ENCODE measurements at places on chromosomes 13 and 19.

- DNase-seq: no peak
These were observed 12.8 kb upstream of the TMEM86B start for GRCh38 chr19:55241143-55241934.

- DNase-seq: no peak
These were observed 11.4 kb upstream of the SCEL start for GRCh38 chr13:77523834-77524728.

DNA sequence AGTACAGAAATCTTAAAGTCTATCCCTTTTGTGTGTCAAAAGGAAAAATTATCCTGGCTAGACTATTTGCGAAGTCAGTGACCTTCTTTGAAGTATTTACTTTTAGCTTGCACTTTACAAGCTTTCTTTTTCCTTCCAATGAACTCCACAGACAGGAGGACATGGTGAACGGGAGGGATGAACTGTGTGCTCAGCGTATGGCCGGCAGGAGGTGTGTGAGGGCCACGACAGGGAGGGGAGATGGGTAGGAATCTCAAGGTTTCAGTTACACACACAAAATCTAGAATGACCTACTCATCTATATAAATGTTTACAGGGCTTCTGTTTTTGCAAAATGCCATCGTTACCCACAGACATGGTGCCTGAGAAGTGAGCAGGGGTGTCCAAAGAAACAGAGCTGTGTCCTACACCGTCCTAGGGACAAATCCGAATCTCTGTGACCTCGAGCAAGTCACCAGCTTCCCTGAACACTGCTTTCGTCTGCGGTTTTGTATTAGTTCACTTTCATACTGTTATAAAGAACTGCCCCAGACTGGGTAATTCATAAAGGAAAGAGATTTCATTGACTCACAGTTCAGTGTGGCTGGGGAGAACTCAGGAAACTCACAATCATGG lies 537.2 kb downstream of the LIG4 start:
- DNase-seq: no peak

- no peak for DNase-seq
These were observed 5.8 kb upstream of the HSPH1 start for GRCh38 chr13:31167490-31167889.

- DNase-seq: no peak
These were observed 29.1 kb downstream of the TDRD3 start for GRCh38 chr13:60426075-60426474.

- no peak for DNase-seq
These were observed 133.5 kb upstream of the KL start for GRCh38 chr13:32882691-32883090.

GRCh38 chr13:50678464-50679162 lies 164.9 kb downstream of the DLEU7 start:
- DNase-seq: no peak

DNA sequence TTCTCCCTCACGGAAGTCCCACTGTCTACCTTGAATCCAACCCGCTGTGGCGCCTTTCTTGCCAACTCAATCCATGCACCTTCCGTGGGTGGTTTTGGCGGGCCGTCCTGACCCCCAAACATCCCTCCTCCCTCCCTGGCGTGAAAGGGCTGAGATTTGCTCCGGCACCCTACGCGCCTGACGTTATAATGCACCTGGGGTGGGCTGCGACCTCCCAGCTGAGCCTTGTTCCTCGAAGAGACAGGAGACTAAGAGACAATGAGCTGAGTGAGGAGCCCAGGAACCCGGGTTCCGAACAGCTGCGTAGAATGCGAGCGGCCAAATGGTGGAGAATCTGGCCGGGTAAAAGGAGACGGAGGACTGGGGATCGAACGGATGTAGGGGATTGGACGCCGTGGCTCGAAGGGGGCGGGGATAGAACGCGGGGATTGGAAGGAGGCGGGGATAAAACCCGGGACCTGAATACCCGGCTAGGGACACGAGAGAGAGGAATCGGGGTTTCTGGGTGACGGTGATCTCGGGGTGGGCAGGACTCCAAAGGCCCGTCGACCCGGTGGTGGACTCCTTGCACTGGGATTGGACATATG lies at the start of gene CPT1C:
Gene CPT1C, plus strand, starts transcription at position 461 of the 587 bp plus-strand sequence. CDS start 1,137 bp downstream, outside the sequence.
- no peak for DNase-seq

- no peak for DNase-seq
These were observed 146.9 kb upstream of the UFM1 start for GRCh38 chr13:38202740-38203139.

- DNase-seq: no peak
These were observed 119.9 kb upstream of the PCDH17 start for GRCh38 chr13:57511603-57512002.

GRCh38 chr19:46995492-46995891 lies 24.1 kb upstream of the NPAS1 start:
- no peak for DNase-seq

DNA sequence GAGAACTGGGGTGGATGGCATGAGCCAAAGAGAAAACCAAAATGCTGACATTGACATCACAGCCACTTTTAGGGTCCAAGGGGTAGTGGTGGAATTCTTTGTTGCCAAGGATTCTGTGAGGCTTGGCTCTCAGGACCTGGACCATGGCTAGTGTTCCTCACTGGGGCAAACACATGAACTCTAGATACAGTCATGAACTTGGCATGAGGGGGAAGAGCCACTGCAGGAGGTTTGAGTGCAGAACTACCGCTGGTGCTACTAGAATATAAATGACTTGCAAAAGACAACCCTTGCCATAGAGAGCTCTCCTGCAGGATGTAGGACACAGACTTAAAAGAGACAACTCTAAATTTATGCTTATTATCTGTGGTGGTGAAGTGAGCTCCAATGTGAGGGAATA lies 29.8 kb upstream of the FRY start:
- DNase-seq: no peak

DNA sequence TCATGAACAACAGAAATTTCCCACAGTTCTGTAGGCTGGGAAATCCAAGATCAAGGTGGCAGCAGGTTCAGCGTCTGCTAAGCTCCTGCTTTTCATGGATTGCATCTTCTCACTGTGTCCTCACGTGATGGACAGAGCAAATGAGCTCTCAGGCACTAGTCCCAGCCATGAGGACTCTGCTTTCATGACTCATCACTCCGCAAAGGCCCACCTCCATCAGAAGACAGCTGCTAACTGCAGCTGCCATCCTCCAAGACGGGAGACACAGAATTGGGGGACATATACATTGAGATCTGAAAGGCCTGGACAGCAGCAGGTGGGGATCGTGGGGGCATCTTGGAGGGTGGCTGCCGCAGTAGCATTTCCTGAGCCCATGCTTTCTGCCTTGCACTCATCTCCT lies 44.4 kb upstream of the SPATA13 start:
- no peak for DNase-seq

DNA sequence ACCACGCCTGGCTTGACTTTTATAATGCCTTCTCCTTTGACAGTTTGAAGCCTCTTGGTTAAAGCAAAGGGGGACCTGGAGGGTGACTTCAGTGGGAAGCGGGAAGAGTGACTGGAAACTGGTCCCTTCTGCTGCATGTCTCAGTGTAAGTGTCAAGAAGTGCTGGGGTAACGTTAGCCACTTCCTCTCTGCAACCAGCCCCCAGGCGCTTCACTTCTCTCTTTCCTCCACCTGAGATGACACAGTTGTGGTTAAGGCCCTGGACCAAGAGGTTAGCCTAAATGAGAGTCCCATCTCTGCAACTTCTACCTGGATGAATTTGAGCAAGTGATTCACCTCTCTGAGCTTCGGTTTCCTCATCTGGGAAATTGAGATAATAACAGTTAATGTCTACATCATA lies 16.3 kb downstream of the LEUTX start:
- no peak for DNase-seq

DNA sequence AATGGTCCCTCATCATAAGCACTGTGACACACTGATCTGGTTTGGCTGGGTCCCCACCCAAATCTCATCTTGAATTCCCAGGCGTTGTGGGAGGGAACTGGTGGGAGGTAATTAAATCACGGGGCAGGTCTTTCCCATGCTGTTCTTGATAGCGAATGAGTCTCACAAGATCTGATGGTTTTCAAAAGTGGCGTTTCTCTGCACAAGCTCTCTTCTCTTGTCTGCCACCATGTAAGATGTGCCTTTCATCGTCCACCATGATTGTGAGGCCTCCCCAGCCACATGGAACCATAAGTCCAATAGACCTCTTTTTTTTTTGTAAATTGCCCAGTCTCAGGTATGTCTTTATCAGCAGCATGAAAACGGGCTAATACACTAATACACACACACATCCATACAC lies 6.9 kb upstream of the GPR4 start:
- DNase-seq: no peak

DNA sequence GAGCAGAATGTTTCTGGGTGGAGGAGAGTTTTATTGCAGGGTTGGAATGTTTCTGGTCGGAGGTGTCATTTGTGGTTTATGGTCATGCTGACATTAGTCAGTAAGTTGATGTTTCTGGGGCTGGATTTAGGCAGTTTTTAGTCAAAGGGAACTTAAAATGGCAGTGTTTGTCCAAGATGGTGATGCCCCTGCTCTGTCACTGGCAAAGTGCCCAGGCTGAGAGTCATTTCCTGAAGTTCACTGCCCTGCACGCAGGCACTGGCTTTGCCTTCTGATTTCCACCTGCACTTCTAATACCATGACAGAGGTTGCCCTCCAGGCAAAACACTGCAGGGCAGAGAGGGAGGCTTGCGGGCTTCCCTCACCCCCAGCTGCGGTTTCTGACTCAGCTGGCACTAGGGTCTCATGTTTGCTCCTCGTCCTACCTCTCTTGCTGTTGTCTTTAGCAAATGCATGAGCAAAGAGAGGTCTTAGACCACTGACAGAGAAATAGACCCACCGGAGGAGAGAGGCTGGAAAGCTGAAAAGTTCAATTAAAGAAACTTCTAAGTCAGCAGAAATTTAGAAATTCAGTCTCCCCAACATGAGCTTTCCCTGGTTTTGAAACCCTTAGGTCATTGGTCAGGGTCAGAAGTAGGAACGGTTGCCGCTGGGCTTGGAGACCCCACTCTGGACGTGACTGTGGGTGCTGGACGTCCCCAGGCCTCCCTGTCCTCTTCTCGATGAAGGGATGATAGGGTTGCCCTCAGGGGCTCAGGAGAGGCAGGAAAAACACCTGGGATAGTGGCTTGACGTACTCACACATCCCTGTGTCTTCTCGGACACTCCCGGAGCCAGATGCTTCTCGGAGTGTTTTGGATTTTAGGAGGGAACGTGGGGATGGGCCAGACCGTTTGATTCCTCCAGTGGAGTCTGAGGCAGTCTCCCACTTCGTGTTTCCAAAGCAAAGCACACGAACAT lies 26.3 kb downstream of the TMEM255B start:
- no peak for DNase-seq

DNA sequence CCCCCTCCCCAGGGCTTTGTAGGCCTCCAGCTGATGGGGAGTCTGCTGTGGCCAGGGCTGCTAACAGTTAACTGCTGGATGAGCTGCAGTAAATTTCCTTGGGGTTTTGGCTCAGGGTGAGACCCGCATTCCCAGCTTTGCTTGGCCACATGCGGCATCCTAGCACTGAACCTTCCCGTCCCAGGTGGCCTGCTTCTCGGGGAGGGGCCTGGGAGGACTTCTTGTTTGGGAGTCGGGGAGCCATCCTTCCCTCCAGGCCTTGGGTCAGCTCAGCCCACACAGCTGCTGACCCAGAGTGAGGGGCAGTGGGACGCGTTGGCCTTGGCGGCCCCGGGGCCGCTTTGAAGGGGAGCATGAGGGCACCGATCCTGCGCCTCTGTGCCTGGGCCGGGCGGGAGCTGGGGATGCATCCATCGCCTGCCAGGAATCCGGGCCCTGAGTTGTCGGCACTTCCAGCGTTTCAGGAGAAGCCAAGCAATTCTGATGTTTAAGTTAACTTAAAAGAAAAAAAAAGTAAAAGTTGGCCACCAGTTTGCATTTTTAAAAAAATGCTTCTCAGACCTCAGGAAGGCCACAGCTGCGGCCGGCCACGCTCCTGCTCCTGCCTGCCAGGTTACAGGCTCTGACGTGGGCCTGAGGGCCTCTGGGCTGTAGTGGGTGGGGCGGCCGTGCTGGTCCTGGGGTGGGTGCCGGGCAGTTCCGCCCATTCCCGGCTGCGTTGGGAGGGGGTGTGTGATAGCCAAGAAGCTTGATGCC lies 27.7 kb downstream of the CRTC1 start:
- DNase-seq: no peak

DNA sequence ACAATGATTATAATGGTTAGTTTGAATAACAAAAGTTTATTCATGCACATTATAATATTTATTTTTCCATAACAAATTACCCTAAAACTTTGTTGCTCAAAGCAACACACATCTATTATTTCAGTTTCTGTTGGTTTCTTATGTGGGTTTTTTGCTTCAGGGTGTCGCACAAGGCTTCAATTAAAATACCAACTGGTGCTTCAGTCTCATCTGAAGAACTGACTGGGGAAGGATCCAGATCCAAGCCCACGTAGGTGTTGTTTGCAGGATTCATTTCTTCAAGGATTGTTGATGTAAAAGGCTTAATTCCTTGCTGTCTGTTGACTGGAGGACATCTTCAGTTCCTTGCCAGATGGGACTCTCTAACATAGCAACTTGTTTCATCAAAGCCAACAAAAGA lies 747.2 kb upstream of the PCDH20 start:
- no peak for DNase-seq

DNA sequence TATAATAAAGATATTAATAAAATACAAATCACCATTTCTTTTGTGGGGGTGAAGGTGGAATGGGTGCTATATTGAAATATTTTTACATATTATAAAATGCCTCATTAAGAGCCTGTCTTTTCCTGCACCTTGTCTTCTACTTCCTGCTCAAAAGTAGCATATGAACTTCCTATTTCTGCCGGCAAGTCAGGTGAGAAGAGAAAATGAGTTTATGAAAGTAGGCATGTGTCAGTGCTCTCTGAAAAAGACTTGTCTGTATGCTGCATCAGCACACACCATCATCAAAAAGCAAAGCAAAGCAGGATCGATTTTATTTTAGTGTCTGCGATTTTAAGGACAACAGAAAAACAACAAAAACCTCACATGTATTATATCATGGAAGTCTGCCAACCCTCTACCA lies 114.2 kb downstream of the RAP2A start:
- DNase-seq: no peak

DNA sequence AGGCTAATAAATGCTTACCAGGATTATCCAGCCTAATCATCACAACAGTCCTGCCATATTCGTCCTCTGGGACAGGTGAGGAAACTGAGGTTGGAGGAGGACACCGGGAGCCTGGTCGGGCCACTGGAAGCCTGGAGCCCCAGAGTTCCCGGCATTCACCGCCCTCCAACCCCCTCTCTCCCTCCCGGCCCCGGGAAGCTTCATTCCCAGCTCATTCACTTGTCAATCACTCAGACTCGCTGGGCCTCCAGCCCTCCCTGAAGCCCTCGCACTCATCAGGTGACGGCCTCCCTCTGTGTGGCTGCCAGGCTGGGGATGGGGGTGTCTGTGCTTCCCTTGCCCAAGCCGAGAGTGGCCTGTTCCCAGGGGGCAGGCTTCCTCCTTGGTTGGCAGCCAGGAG lies 22.5 kb upstream of the ZNF99 start:
- no peak for DNase-seq
